ENCODE measurements at places on chromosomes 2 and 18.
A peak's percentile ranks its signal among the peaks of the same experiment; 100 is the strongest.

- DNase-seq = no peak
Observed at GRCh38 chr2:52431352-52431760, 1336.2 kb upstream of the CHAC2 start.

DNA sequence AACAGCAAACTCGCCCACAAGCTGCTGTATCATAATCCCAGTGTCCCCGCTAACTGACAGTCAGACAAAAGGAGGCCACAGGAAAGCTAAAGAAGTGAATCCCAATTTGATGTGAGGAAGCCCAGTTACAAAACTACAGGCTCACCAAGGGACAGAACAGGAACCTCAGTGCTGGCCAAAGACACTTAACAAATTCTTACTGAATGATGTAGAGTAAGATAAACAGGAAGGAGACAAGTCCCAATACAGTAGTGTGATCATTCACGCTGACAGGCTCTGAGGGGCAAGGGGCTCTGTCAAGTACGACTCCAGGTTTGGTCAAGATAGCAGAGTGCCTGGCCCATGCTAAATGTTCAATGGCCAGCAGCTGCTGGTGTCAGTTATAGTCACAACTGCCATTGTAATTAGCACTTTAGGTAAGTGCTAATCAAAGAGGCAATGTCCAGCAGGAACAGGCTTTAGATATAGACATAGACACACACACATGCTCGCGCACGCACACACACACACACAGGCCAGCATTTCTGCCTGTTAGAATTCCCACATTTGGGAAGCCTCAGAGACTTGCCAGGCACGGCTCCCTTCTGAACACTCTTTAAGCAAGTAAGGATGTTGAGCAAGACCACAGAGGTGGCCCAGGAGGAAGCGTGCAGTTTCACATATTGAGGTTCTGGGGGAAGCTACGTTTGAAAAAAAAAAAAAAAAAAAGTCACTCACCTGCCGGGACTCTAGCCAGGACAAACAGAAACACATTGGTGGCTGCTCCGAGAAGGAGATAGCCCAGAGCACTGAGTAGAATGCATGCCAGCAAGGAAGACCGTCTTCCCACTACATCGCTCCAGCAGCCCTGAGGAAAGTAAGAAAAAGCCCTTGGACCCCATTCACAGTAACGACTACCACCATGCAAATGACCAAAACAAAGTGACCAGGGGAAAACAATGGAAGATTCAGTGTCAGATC, 35.4 kb upstream of the TMEM182 start:
- no peak for DNase-seq

DNA sequence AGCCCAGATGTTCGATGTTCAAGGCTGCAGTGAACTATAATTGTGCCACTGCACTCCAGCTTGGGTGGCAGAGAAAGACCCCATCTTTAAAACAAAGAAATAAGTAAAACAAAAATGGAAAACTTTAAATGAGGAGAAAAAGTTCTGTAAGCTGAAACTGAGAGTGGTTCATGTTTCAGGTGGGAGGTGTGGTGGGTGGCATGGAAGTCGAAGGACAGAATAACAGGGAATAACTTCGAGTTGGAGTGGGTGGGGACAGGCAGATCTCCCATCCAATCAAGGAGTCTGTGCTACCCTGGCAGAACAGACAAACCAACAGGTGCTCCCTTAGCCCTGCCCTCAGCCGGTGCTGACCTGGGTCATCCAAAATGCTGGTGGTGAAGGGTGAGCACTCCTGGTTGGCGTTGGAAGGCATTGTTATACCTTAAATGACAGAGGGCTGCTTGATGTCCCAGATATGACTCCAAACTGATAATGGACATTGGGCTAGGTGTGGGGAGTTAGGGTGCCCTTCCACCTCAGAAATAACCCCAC, 328.4 kb downstream of the DYSF start:
- no peak for DNase-seq

GRCh38 chr2:121333231-121333630, 48.2 kb upstream of the TFCP2L1 start:
- DNase-seq = no peak

DNA sequence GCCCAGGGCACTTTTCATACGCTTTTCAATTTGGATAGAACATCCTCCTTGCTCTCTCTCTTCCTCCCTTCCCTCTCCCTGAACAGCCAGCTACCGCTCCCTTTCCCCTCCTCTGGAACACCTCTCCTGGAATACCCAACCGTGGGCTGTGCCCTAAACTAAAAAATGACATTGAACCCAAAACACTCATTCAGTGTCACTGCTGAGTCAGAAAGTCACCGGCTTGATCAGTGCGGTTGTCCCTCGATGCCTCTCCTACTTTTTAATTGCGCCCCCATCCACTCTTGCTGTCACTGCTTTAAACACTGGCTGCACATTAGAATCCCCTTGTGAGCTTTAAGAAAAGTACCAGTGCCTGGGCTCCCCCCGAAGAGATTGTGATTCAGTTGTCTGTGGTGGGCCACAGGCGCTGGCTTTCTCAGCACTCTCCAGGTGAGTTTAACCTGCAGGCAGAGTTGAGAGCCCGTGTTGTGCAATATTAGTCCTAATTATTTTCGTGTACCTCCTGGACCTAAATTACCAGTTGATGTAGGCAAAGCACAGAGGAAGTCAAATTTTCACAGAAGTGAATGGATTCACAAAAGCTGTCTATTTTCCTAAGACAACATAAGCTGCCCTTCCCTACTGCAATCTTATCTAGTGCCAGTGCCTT, 302.0 kb downstream of the PRKCE start:
- no peak for DNase-seq

GRCh38 chr18:57806201-57806977, 3.3 kb upstream of the ATP8B1 start:
- DNase-seq = no peak

DNA sequence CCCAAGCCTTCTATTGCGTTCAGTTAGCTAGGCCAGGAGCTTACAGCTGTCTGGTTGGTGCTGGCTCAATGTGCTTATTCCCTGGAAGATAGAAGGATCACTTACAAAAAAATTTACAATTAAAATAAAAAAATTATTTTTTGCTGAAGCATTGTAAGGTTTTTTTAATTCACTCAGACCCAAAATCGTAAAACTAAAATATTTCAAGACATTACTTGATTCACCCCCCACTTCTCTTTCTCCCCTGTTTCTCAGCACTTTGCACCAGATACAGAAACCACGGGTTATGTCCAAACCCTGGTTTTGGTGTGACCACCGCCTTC, 911 bp upstream of the PTPRM start:
- DNase-seq = no peak

DNA sequence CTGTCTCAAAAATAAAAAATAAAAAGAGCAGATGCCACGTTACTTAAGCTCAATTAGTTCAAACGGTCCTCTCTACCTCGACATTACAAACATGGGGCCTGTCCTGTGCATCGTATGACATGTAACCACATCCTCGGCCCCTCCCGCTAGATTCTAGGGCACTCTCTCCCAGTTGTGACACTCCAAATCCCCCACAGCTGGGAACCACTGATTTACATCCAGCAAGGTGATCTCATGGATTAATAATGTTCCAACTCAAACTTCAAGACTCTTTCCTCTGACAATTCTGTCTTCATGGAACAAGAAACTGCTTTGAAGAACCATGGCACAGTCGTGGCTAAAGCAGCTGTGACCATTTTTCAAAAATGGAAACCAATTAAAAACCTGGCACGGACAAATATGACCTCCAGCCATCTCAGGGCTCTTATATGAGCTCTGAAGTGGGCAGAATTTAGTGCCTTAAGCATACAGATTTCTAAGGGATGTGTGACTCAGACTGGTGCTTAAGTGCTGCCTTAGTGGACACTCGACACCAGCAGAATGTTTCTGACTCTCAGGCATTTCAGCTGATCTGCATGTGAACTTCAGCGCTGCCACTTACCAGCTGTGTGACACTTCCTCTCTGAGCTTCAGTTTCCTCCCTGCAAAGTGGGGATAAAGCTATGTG, 31.7 kb upstream of the ASAP2 start:
- no peak for DNase-seq

- no peak for DNase-seq
Observed at GRCh38 chr2:7611750-7612149, 694.5 kb downstream of the RNF144A start.

DNA sequence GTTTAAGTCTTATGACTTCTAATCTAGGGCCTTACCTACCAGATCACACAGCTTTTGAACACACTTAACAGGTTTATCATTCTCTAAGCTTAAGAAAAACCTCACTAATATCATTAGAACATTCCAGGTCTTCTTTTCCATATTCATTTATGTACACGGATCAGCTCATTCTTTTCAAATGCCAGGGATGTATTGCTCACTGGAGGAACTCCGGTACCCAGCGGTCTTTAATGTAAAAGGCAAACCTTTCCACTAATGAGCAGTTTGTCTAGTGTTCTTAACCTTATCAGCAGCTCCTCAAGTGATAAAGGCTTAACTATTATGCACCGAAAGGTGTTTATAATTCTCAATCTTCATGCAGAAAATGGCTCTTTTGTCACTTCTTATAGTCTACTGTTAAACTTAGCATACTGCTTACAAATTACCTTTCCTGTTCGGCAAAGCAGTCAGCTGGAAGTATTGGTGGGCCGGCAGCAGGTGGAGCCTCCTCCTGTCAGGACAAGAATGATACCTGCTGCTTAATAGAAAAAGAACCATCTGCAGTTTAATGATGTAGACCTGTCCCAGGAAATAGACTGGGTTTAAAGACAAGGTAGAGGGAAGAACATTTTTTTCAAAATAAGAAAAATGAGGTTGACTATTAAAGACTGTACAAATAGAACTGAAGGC, 142.7 kb downstream of the FIGN start:
- no peak for DNase-seq

- DNase-seq = no peak
Observed at GRCh38 chr2:109516445-109517117, 97.2 kb downstream of the SEPTIN10 start.

GRCh38 chr2:241904011-241904718, 34.6 kb downstream of the RTP5 start:
- no peak for DNase-seq

DNA sequence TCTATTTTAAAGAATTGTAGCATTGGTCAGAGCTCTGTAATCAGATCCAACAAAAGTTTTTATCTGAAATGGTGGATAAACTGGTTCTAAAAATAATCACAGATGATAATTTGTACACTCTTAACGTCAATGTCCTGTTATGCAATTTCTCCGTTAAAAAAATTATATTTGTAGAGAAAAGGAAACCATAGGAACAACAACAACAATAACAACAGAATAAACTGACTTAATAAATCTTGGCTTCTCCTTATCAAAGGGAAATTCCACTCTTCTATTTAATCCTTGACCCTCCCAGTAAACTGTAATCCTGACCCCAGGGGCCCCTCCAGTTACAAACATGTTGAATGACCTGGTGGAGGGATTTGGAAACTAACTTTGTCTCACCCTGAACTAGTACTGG, 78.6 kb upstream of the ZFP36L2 start:
- no peak for DNase-seq

GRCh38 chr18:63783394-63783793, 8.2 kb downstream of the SERPINB7 start:
- DNase-seq = no peak

DNA sequence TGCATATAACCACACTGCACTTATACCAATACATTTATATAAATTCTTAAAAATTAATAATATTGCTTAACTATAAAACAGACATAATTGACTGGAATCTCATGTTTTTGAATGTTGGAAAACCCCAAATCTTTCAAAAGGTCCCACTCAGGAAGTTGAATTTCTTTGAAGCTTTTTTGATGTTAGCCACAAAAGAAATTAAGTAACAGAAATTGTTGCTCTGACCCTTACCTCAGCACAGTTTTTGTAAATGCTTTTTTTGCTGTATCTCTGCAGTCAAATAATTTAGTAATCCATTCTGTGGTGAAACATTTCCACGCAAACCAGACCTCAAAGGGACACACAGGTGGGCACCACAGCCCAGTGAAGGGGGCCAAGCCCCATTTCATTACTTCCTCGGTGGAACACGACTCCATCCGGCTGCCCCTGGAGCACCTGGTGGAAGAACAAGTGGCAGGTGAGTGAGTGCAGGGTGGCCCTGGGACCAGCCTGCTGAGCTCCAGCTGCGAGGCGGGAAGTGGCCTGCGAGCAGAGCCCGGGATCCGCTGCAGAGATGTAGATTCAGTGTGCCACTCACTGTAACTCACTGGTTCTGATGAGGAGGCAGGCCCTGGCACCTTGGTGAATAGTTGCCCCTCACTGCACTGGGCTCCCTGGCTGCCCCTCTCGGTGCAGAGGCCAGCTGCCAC, 8.4 kb downstream of the SCLY start:
- DNase-seq = no peak

DNA sequence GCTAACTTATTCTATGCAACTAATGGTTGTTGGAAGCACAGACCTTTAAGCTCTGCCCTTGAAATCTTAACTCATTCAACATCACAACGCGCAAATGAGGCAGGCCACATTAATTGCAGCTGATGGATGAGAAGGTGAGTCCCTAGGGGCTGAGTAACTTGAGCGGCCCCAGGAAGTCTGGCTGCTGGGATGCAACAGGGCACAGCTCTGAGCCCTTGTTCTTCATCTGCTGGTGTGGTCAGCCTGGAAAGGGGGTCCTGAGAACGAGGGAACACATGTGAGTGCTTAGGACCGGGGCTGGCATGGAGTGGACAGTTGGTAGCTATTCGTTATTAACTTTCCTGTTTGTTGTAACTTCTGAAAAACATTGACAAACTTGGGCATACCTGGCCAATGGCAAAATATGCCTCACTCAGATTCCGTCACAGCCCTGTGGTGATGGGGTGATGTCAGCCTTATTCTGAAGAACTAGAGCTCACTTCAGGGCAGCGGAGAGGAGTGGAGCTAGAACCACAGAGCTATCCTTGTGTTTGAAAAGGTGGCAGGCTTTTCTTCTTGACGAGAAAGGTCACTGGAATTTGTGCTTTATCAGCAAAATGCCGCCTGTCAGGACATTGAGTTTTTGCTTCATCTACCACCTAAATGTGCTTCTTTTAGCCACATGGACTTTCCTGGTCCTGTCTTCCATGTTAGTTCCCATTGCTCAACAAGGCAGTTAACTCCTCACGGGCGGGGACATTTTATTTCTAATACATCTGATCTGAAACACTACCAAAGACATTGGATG, 145.9 kb upstream of the FHL2 start:
- no peak for DNase-seq

DNA sequence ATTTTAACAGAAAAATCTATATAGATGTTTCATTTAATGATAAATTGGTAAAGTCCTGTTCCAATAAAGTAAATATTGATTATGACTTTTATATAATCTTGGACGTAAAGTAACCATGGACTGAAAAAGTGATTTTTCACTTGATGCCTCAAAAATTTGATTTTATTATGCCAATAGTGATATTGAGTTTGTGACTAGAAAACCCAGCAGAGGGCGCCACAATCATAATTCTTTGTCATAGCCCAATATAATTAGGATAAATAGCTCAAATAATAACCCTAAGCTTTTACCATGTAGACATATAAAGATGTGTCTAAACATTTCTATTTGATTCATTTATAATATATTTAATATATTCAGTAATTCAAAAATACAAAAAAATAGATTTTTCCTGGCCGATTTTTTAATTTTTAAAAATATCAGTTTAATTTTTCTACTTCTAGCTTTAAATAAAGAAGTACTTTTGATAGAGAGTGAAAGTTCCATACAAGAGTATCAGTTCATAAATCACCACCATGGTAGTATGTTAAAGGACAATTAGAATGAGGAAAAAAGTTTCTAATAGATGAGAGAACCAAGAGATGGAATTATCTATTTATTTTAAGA, 30.7 kb downstream of the CAMKMT start:
- DNase-seq = peak; percentile 65

GRCh38 chr18:30792051-30792450, 250.5 kb downstream of the DSC3 start:
- DNase-seq = no peak

Data from hematopoietic multipotent progenitor cell treated with erythropoietin and hydrocortisone succinate and interleukin-3 and kit ligand, for 15 days (in vitro differentiated cells).